ENCODE measurements at places on chromosomes 4 and X.

GRCh38 chr4:133588306-133588705 lies 439.2 kb downstream of the PCDH10 start:
- DNase-seq, result no peak

DNA sequence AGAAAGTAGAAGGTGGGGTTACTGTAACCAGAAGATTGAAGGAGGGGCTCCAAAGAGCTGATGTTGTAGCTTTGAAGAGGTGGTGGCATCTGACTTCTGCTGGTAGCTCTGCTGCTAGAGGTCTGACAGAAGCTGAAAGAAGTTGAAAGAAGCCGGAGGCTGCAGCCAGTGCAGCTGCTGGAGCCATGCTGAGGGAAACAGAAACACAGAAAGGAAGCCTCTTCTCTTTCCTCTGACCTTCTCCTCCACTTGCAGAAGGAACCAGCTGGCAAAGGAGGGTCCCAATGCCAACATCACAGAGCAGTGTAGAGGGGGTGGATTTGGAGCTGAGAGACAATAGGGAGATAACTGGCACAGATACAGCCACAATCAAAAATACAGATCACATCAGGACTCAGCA lies 89.3 kb upstream of the HHIP start:
- DNase-seq, result no peak

DNA sequence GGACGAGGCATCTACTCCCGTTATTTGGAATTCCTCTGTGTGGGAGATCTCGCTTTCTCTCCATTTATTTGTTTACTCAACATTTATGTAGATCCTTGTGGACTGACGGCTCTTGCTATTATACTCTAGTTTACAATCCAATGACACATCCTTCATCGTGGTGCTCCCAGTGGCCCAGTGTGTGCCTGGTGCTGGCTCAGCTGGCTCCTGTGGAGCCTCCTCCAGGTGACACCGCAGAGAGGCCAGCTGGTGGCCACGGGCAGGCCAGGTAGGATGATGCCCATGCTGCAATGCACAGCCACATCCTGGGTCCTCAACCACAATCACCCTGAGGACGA lies 84.0 kb upstream of the AFAP1 start:
- DNase-seq, result no peak

GRCh38 chrX:43474321-43474720 lies 181.8 kb upstream of the MAOA start:
- DNase-seq, result no peak

DNA sequence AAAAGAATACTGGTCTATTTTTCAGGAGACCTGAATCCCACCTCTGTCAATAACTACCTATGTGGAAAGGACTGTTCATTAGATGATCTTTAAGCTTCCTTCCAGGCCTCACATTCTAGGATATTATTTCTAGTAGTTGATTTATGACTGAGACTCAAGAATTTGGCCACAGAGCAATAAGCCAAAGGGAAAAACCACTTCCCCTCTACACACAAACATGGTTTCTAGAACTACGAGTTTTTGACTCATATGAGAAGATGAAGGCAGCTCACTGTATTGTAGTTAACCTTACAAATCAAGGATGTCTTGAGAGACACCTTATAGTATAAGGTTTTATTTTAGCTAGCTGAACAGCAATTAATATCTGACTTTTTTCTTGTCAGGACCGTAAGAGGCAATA lies 36.9 kb upstream of the GDPD2 start:
- no peak for DNase-seq

GRCh38 chr4:107780665-107781064 lies 44.1 kb upstream of the SGMS2 start:
- no peak for DNase-seq

All from stimulated activated naive CD4-positive, alpha-beta T cell (primary cell).